ENCODE measurements at places on chromosomes 3 and 15.

DNA sequence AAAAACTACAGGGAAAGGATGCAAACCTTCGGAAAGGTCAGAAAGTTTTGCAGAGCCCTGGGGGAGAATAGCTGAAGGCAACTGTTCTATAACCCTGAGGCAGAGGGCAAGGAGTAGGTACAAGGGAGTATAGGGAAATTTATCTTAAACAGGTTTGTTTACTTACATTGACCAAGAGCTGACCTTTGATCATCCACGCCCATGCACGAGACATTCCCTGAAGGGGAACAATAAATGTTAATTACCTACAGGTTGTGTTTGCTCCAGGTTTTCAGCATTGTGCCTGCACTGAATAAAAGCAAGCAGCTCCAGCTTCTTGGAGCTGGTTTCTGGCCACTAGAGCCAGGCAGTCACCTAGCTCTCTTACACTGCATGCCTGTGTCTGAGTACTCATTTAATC is 524.5 kb upstream of the TGFBR2 start:
- DNase-seq: no peak

DNA sequence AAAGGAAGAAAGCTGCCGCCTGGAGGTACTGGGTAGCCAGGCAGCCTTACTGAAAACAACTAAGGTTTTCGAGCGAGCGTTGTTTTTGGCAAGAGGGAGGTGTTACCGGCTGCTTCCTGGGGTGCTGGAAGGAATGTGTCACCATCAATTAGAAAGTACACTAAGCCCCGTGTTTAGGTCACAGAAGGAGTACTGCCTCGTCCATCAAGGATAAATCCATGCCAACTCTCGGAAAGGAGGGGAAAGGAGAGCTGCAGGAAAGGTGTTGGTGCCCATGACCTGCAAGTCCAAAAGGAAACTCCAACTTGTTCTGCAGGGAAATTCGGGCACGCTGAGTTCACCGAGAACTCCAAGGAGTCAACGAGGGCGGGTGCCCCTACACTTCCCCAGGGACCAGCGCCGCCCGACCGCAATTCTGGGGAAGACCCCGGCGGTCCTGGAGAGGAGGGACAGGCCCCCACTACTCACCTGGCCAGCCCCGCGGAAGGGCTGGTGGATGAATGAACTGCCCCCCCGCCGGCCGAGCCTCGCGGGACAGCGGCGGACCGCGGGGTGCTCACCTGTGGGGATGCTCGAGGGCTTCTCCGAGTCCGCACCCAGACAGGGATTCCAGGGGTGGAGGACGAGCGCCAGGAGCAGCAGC is 542 bp downstream of the PLOD2 start:
- no peak for DNase-seq

DNA sequence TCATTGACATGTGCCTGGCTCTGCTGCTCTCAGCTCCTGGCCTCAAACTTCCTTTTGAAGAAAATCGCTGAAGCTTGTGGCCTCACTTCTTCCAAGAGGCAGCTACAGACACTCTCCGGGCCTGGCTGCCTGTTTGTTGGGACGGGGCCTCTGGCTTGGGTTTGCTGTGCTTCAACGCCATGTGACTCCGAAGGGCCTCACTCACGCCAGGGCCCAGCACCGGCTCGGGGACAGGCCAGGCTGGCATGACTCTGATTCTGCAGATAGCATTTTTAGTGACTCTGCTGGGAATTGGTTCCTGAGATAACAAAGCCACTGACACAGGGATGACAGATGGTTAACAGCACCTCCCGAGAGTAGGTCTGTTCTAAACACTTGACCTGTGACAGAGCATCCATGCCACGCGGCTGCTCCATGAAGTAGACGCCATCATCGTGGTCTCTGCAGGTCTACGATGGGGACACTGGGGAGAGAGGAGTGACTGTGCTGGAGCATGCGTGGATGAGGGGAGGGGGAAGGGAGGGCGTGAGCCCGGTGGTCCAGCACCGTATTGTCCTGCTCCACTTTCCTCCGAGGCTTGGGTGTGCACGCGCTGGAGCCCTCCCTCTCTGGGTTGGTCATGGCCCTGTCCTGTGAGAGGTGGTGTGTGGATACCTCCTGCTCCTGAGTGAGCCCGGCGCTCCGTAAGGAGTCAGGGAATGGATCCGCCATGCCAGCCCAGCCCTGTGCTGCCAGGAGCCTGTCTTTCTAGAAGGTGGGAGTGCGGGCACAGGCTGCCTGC is 133.6 kb downstream of the TJP1 start:
- DNase-seq: no peak

GRCh38 chr3:165954171-165954570 is 116.9 kb upstream of the BCHE start:
- DNase-seq: no peak

DNA sequence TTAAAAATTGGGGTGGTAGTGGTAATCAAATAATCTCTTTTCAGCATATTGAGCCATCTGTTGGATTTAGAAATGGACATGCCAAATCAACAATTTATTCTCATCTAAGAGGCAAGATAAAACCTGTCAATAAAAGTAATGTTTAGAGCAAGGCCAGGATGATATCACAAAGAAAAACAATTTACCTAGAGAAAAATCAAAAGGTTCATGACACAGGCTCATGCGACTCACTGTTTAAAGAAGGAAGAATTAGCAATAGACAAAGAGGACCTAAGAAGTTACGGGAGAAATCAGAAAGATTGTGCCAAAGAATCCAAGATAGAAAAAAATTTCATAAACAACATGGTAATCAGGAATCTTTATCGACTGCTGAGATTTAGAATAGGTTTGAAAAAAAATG is 868.5 kb upstream of the GBE1 start:
- no peak for DNase-seq

DNA sequence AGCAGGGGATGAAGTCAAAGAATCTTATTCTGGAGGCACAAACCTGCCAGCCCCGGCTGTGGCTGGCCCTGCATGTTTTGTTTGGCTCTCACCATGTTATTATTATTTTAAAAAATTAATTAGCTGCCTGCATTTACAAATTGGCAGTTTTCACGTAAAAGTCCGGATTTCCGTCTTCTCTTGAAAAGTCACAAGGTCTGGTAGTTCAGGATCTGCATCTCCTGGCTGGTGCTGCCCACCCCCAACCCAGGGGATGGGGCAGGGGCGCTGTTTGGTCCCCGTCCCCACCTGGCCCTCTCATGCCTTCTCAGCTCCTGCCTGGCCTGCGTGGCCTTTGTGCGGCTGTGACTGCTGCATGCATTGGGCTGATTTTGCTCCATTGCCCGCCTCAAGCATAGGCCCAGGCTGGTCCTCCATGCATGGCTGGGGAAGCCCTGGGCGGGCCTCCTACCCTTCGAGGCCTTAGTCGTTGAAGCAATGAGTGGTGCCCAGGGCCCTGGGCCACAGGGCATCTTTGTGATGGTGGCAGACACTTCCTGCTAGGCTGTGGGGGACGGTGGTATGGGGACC is 2.0 kb downstream of the FBLN2 start:
- no peak for DNase-seq

- no peak for DNase-seq
These were observed 98.7 kb downstream of the TBC1D5 start for GRCh38 chr3:17643691-17644090.

DNA sequence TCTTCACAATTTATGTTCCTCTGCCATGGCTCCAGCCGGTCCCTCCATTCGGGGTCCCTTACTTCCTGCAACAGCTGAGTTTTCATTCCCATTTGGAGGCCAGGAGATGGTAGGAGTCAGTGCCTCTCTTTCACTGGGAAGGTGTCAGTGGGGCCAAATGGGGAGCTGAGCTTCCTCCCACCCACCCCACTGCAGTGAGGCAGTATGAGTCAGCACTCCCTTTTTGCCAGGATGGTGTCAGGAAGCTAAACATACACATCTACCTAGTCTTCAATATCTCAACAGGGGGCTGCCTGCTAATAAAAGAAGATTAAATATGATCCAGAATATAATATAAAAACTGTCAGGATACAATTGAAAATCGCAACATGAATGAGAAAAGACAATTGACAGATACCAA is 12.7 kb upstream of the ACTC1 start:
- DNase-seq: no peak

GRCh38 chr3:173889596-173889995 is 492.1 kb downstream of the NLGN1 start:
- DNase-seq: no peak

DNA sequence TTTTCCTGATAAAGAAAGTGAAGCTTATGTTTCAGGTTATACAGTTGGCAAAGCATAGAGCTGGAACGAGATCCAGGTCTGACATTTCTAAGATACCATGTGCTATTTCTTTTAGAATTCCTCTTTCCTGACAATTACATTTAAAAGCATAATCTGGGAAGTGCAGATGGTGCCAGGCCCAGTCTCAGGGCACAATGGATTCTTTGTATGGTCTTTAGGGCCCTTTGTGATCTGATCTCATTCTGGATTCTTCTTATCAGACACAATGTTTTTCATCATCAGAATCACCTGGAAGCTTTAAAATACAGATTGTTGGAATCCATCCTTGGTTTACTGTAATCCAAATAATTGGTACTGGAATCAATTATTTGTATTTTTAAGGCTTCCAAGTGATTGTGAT is 18.6 kb upstream of the GLCE start:
- DNase-seq: no peak

DNA sequence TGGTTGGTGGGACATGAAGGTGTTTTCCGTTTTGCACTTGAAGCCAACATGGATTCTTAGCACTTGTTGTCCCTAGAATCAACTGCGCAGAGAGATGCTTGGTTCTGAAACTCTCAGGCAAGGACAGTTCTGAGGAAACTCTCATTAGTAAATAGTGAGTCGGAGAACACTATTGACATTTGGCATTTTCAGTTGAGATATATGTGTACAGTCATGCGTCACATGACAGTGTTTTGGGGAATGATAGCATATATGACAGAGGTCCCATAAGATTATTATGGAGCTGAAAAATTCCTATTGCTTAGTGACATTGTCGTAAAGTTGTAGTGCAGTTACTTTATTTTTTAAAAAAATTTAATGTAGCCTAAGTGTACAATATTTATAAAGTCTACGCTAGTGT is 5.8 kb downstream of the APBA2 start:
- no peak for DNase-seq

GRCh38 chr15:37218351-37218916 is 118.1 kb upstream of the MEIS2 start:
- no peak for DNase-seq

DNA sequence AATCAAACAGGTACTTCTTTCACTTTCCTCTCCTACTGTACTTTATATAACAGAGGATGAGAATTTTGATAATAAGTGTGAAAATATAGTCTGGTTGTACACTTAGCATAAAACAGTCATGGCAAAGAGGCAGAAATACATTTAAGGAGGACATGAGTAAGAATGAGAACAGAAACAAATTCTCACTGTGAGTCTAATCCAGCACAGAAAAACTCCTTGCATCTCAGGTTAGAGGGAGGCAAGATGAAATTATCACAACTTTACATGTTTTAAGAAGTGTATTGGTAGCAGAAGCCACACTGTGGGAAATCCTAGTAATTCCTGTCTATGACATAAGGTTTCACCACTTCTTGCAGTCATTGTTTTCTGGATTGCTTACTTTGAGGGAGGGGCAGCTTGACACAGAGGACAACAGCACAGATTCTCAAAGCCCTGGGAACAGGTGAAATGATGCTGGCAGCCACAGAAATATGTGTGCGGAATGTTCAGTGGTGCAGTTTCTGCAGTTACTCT is 733.6 kb upstream of the GBE1 start:
- no peak for DNase-seq

GRCh38 chr3:45762647-45763302 is 33.6 kb downstream of the SLC6A20 start:
- no peak for DNase-seq

DNA sequence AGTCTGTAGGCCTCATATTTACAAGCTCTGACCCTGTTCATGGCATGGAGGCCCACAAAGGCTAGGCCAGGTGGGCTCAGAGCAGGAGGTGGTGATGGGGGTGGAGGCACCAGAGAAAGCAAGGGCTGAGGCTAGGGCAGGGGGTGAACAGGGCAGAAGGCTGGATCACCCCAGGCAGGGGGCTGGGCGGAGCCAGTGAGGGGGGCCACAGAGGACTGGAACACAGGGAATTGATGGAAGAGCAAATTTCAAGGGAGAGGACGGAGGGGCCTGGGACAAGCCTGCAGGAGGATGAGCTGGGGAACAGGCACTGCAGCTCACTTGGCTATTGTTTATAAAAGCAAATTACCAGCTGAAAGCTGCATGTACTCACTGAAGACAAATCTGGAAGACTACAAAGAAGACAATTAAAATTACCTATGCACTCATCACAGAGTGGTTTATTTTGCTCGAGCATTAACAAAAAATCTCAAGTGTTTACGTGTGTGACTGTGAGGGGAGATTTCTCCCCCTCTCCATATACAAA is 11.0 kb downstream of the TNFAIP8L3 start:
- DNase-seq: no peak

All from NK-92 treated with Interleukin-12 subunit alpha and Interleukin-12 subunit beta, amount 100 ng/mL, for 24 hours (cell line).